Common myeloid progenitor, CD34-positive (primary cell): ENCODE measurements at places on chromosomes 7 and 10.

- no peak for DNase-seq
These were observed 54.4 kb downstream of the GPR26 start for GRCh38 chr10:123720536-123720935.

- no peak for DNase-seq
These were observed 101.8 kb upstream of the MKLN1 start for GRCh38 chr7:131225619-131226513.

DNA sequence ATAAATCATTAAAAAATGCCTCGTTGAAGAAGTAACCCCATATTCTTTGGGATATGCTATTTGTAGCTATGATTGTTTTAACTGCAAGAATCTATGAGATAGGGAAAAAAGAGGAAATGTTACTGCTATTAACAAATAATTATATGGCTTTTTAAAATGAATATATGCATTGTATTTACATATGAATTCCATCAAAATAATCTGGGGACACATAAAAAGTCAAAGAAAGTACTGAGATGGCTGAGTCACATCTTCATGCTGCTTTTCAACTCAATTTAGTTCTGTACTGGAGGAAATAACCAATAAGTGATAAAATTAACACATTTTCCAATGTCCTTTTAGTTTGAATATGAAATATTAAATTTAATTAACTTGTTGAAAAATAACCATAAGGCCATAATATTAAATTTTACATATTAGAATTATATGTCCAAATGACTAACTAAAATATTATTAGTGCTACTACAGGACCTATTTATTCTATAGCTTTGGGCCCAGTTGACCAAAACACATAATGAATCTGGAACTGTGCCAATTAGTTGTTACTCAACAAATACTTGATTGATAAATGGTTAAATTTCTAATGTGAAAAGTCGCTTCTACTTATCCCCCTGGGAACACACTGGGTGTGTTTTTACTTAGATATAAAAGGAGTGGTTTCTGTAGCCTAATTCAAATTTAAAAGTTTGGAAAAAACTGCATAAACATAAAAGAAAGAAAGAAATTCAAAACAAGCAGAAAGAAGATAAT is 214.6 kb upstream of the PFKP start:
- no peak for DNase-seq

- DNase-seq: no peak
These were observed 101.0 kb downstream of the LRMDA start for GRCh38 chr10:75532253-75532924.

- no peak for DNase-seq
These were observed 18.2 kb upstream of the CALCR start for GRCh38 chr7:93592588-93593266.

DNA sequence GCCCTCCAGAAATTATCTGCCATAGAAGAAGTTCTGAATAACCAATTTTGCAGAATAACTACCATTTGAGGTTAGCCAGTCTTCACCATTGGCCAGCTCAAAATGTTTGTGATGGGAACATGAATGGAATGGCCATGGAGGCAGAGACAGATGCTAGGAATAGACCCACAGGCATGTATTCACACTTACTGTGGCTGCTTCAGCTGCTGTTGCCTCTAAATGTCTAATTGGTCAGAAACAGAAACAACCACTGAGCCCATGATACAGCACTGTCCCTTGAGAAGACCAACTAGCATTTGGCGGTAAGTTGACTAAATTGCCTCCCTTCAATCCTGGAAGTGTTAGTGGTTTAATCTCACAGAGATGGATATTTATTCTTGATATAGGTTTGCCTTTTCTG is 38.6 kb upstream of the TAS2R16 start:
- DNase-seq: no peak

GRCh38 chr10:114482480-114483304 is 78.4 kb upstream of the AFAP1L2 start:
- no peak for DNase-seq

GRCh38 chr7:34900891-34901513 is 136.3 kb downstream of the DPY19L1 start:
- DNase-seq: no peak

GRCh38 chr10:112949875-112950507 is at the start of gene TCF7L2:
Gene TCF7L2 (plus strand): TSS chr10:112950247. CDS start chr10:112950757, 510 bp downstream.
- DNase-seq: peak; percentile 94

GRCh38 chr10:63268149-63268797 is 135.1 kb downstream of the NRBF2 start:
- peak; percentile 50 for DNase-seq

GRCh38 chr7:114759347-114760062 is 162.4 kb upstream of the MDFIC start:
- DNase-seq: no peak

GRCh38 chr10:13808556-13809391 is 222.0 kb downstream of the PRPF18 start:
- no peak for DNase-seq

DNA sequence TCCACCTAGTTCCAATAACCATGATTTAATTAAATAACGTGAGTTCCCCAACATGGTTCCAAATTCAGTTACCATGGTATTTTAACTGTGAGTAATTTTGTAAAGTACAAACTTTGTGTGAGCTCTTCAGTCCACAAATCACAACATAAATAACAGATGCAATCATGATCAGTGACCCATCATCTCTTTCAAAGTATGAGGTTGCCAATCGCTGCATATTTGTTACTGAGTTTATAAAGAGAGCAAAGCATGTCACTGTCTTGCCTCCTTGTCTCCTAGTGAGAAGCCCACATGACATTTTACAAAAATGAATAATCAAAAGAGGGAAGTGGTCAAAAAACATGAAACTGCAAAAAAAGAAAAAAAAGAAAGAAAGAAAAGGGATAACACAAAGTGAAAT is 69.1 kb upstream of the PDSS1 start:
- peak; percentile 58 for DNase-seq

DNA sequence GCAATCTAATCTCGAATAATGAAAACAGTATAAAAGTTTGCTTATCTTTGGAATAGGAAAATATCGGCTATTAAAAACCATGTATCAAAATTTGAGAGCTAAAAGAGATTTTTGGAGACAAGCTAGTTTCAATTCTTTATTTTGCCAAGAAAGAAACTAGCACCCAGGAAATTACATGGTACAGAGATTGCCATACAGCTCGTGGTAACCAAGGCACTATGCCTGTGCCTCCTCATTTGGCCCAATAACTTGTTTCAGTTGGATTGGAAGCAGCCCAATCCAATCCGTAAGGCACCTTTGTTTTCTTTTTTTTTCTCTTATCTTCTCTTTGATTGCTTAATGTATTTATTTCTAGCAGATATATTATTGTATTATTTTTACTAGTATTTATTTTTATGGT is 55.0 kb downstream of the GNAI1 start:
- DNase-seq: no peak

- no peak for DNase-seq
These were observed 272.0 kb downstream of the BAMBI start for GRCh38 chr10:28949005-28950004.

DNA sequence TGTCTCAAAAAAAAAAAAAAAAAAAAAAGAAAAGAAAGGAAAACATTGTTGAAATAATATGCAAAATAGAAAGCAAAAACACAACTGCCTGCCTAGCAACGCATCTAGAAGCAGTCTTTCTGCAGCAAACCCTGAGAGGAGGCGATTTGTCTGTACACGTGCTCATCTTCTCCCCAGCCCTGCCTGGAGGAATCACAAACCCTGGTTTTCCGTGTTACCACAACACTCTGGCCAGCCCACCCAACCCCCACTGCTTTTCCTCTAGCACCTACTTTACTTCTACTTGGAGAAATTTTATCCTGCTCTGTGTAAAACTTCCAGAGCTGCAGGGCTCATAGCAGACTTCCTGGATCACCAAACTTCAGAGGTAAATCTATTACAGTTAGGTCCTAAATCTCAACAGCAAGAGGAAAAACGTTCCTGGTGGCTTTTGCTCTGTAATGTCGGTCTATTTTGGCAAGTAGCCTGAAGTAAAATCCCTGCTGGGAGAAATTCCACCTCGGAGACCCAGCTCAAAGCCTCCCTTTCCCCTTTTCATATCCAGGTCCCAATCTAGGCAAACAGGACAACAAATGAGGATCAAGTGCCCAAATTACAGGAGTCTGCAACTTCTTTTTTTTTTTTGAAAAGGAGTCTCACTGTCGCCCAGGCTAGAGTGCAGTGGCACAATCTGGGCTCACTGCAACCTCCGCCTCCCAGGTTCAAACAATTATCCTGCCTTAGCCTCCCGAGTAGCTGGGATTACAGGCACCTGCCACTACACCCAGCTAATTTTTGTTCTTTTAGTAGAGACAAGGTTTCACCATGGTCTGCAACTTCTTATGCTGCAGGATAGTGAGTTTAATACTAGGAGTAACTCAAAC is 91.6 kb downstream of the DNMBP start:
- DNase-seq: no peak

DNA sequence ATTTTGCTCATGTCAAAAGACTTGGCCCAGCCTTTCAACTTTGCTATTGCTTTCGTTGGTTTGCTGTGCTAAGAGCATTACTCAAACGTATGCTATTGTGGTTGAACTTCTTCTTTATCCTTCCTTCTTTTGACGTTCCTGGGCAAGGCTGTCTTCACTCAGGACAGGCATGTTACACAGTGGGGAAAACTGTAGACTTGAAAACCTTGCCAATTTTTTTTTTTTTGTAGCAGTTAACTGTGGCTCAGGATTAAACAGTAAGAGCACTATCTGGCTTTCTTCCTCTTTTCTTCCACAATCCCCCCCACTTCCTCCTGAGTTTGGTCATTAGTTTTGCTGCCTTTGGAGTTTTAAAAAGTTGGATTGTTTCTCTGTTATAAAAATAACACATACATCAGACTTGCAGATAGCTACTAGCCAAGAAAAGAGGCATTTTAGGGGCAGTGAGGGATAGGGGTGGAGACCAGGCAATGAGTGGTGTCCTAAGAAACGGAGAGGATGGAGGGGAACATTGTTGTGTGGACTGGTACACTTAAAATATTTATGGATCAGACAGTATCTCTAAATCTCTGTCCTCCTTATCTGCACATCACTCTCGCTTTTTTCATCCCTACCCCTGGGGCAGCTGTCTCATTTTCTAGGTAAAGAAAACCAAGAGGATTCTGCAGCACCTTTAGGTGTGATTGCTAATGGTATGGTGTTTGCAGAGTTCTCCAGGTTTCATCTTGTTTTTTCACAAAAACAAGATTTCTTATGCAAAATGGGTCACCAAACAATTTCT is 181.7 kb downstream of the LRMDA start:
- peak; percentile 85 for DNase-seq

DNA sequence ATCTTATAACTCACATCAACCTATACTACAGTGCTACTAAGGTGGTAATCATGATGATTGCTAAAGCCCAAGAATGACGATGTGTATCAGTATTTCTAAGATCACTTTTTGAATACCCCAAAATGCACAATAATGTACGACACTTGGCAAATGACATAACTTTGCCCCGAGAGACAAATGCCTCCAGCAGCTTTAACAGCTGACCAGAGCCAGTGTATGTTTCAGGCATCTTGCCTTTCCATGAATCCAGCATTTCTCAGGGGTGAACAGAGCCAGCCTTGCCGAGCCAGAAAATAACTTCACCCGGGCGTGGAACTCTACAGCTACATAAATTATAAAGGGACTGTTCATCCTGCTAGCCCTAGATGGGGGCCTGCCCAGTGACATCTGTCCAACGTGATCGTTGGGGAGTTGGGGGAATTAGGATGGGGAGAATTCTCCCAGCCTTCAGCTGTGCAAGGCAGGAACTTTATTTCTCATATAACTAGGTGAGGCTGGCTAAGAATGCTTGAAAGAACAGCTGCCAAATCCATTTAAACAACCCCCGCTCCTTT is 1.8 kb downstream of the IGFBP3 start:
- no peak for DNase-seq
